CD8-positive, alpha-beta T cell (primary cell): ENCODE measurements at places on chromosomes 4 and X.

- DNase-seq, result no peak
Measured at GRCh38 chrX:34300871-34301270, 168.8 kb upstream of the FAM47A start.

- no peak for DNase-seq
Measured at GRCh38 chr4:62661821-62662220, 1461.7 kb downstream of the ADGRL3 start.

DNA sequence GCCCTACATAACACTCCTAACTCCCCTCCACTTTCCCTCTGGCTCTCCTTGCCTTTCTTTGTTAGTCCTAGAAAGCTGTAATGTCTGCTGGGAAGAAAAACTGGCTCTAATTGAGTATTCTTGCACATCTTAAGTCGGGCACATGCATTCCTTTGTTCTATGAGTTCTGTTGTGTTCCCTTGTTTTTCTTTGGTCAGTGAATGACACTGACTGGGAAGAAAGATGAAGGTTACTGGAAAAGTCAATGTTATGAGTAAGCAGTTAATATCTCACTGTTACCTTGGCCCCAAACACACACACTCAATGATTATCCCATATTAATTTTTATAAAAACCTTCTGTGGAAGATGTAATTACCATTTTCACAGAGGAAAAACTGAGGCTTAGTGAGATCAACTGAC is 215.9 kb downstream of the SOWAHB start:
- DNase-seq, result no peak

DNA sequence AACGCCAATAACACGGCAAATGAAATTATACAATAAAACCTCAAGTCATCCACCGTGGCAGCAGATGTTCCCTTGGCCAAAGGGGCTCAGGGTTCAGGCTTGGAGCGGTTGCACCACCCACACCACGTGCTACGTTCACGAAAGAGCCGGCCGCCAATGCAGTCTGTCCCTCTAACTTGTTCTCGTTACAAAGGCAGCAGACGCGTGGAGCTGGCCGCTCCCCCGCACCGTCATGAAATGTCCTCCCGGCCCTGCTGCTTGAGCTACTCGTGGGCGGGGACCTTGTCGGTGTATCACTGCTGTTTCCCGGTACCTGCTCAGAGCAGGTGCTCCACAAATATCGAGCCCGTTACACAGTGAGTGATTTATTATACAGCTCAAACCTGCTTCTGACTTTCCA is 36.4 kb upstream of the MAN2B2 start:
- DNase-seq, result no peak

DNA sequence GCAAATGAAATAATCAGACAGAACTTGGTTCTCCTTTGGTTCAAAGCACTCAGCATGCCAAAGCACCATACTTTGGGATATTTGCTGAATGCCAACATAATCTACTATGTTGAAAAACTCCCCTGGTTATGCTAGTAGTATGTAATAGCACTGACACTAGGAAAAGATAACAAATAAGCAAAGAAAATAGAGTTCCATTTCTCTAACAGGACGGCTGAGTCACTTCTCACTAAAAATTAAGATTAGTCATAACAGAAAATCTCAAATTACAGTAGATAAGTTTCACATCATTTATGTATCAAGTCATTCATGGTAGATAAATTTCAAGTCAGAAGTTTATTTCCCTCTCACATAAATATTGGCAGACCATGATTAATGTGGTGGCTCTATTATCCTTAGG is 17.9 kb downstream of the PDHA2 start:
- no peak for DNase-seq

DNA sequence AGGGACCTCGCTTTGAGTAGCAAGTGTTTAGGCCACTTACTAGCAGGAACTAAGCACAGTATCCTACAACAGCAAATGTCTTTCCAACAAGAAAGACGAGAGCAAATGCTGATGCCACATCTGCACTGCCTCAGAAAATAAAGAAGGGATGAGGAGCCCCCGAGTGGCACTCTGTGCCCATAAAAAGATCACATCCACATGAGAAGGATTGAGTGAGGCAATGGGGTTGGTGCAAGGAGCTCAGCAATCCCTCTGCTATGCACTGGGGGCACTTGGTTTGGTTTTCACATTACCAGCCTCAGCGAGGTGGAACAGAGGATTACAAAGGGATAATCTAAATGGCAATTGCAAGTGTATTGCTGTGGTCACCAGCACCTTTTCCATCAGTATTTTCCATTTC is 252.8 kb upstream of the SLC7A11 start:
- DNase-seq, result no peak

DNA sequence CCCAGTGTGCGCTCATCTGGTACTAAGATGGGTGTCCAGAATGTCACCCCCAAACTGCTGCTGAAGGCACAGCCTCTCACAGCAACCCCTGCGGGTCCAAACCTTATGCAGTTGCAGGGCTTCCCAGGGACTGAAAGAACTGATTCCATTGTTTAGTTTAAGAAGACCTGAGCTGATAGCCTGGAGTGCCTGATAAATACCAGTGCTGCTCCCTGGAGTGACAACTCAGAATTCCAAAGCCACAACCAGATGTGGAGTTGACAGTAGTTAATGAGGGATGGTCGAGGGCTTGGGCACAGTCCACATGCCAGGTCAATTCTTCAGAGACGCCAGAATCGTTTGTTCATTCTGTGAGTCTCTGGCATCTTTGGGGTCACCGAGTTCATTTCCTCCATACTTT is 71.2 kb downstream of the LNX1 start:
- DNase-seq, result no peak

GRCh38 chr4:170259631-170260153 is 169.9 kb upstream of the AADAT start:
- no peak for DNase-seq

DNA sequence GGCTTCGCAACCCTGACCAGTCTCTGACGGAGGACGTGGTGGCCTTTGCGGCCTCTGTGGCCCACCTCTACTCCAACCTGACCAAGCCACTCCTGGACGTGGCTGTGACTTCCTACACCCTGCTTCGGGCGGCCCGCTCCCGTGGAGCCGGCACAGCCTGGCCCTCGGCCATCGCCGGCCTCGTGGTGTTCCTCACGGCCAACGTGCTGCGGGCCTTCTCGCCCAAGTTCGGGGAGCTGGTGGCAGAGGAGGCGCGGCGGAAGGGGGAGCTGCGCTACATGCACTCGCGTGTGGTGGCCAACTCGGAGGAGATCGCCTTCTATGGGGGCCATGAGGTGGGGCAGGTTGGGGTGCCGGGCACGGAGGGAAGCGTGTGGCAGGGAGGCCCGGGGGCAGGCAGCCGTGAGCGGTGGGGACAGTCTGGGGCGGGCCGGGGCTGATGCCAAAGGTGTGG is 1.2 kb downstream of the ABCD1 start:
- DNase-seq, result no peak

DNA sequence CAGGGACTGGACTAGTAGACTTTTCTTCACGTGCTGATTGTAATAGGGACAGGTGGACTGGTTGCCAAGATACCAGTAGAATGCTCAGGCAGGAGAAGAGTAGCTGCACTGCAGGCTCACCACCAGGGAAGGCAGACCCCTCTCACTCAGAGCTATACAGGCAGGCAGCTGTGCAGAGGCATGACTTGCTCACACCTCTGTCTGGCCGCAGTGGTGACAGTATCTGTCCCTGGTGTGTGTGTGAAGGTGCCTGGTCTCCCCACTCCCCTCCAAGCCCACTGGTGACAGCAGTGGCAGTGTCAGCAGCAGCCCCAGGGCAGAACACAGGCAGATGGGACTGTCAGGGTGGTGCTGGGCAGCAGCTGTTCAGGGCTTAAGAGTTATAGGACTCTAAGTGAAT is 140.7 kb downstream of the RPS6KA6 start:
- DNase-seq, result no peak

- DNase-seq, result no peak
Measured at GRCh38 chrX:104135677-104136076, 21.1 kb downstream of the SLC25A53 start.

- DNase-seq, result no peak
Measured at GRCh38 chr4:56731857-56732256, 50.8 kb upstream of the HOPX start.
